Activated CD4-positive, alpha-beta T cell treated with anti-CD3 and anti-CD28 coated beads for 48 hours (primary cell): ENCODE measurements at places on chromosomes 1 and 21.

- DNase-seq, result no peak
Measured at GRCh38 chr1:229474509-229474908, 33.6 kb downstream of the NUP133 start.

DNA sequence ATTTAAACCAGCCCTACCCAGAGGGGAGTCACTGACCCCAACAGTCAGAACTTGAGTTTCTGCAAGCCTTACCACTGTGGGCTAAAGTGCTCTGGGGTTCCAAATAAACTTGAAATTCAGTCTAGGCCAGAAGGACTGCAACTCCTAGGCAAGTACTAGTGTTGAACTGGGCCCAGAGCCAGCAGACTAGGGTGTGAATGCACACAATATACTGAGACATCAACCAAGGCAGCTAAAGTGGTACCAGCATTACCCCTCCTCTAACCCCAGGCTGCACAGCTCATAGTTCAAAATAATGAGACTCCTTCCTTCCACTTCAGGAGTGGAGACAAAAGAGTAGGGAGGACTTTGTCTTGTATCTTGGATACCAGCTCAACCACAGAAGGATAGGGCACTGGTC is 18.9 kb upstream of the IL20 start:
- DNase-seq, result no peak

DNA sequence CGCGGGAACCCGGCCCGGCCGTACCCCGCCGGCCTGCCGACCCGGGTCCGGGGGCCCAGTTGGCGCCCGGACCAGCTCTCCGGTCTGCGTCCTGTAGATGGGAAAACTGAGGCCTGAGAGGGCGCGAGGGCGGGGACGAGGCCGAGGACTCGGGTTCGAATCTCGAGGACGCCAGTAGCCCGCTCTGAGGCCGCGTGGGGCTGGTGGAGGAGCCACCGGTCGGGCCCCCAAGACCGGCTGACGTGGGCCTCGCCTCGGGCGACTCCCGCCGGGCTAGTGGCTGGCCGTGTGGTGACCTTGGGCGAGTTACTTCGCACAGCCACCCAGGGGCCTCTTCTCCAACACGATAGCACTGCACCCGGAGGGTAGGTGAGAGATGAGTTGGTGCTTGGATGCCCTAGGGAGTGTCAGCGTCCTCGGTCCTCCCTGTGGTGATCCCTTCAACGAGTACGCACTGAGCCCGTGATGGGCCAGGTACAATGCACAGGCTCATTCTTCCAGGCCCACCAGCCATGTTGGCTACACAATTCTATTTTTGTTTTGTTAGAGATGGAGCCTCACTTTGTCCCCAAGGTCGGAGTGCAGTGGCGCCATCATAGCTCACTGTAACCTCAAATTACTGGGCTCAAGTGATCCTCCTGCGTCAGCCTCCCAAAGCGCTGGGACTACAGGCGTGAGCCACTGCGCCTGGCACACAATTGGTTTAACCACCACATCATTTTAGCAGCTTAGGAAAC is 404 bp upstream of the SCMH1 start:
- DNase-seq, result peak; percentile 47

DNA sequence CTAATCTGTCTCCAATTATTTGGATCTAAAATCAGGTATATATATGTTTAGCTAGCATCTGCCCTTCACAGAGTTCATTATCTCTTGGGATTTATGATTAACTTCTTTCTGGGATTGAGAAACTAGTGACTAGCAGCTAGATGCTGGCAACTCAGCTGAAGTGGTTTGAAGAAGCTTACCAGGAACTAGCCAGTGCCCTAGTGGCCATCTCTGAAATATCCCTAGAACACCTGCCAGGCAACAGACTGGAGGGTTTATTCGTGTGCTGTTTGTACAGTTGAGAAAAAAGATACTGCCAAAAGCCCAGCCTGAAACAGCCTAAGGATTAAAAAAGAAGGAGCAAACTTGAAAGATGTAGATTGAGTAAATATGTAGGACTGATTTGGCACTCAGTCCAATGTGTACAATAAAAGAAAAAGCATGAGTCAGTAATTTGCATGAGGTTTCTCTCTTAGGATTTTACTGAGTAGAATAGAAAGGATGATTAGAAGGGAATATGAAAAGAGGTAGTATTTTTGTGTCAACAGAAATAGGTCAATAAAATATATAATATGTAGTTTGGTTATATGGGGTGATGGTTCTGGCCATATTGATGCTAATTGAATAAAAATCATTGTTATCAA is 1144.6 kb upstream of the ADGRL2 start:
- DNase-seq, result no peak

DNA sequence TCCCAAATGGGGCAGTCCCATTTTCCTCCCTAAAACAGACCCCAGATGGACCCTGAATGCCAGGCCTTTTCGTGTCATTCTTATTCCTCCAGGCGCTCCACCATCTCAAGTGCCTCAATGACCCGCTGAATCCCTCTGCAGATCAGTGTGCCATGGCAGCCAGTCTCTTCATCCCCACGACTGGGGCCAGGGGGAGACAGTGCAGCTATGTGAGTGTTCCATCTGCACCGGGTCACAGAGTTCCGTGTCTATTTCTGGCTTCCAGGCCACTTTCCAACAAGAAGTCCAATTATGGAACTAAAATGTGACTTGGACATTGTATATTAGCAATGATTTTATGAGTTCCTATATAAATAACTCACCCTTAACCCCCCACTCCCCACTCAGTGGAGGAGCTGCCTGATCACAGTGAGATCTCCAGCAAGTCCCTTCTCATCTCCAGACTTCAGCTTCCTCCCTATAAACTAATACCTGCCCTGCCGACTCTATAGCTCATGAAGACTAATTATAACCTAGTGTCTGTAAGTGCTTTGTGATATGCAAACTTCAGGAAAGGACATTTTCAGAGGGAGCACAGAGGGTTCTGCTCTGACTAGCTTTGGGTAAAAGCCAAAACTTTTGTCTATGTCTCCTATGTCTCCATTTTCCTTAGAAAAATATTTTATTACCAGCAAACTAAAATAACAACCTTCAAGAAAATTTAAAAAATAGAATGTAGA is 56.3 kb upstream of the NFASC start:
- no peak for DNase-seq

GRCh38 chr21:41316200-41317062 is at the start of gene FAM3B:
TSS of gene FAM3B (plus strand) at chr21:41316801. CDS start at chr21:41316880, 79 bp downstream.
- DNase-seq, result no peak

GRCh38 chr1:235416662-235417049 is 49.4 kb downstream of the TBCE start:
- no peak for DNase-seq

- DNase-seq, result no peak
Measured at GRCh38 chr1:219847215-219847855, 81.0 kb downstream of the SLC30A10 start.

DNA sequence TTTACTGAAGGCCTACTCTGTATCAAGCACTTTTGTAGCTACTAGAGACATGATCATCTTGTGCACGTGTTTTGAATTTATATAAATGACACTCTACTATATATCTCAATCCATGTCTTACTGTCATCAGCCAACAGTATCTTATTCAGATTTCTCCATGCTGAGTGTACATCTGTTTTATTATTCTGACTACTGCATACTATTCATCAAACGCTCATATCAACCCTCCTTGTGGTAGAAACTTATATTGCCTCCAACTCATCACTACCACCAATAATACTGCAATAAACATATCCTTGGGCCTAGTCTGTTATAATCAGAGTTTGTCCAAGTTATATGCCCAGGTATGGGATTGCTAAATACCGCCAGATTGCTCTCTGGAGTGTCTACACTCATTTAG is 81.6 kb upstream of the IRF2BP2 start:
- DNase-seq, result no peak

GRCh38 chr1:61388566-61388965 is 306.2 kb downstream of the NFIA start:
- no peak for DNase-seq
